ENCODE measurements at places on chromosomes 16 and 17.

- DNase-seq = no peak
Measured at GRCh38 chr17:50593321-50593720, 32.8 kb downstream of the CACNA1G start.

GRCh38 chr16:48244863-48245195, 729 bp downstream of the LONP2 start:
- no peak for DNase-seq

DNA sequence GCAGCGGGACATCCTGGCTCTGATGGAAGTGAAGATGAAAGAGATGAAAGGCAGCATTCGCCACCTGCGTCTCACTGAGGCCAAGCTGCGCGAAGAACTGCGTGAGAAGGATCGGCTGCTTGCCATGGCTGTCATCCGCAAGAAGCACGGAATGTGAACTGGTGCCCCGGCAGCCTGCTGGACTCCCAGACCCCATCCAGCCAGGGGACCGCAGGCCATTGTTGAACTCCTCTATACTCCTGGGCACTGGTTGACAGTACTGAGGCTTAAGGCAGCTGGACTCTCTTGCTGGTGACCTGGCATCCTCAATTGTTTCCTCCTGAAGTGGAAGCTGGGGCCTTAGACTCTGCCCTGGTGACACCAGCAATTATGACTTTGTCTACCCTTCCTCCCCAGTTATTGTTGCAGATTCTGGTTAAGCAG, 1.2 kb downstream of the THAP11 start:
- DNase-seq = no peak

DNA sequence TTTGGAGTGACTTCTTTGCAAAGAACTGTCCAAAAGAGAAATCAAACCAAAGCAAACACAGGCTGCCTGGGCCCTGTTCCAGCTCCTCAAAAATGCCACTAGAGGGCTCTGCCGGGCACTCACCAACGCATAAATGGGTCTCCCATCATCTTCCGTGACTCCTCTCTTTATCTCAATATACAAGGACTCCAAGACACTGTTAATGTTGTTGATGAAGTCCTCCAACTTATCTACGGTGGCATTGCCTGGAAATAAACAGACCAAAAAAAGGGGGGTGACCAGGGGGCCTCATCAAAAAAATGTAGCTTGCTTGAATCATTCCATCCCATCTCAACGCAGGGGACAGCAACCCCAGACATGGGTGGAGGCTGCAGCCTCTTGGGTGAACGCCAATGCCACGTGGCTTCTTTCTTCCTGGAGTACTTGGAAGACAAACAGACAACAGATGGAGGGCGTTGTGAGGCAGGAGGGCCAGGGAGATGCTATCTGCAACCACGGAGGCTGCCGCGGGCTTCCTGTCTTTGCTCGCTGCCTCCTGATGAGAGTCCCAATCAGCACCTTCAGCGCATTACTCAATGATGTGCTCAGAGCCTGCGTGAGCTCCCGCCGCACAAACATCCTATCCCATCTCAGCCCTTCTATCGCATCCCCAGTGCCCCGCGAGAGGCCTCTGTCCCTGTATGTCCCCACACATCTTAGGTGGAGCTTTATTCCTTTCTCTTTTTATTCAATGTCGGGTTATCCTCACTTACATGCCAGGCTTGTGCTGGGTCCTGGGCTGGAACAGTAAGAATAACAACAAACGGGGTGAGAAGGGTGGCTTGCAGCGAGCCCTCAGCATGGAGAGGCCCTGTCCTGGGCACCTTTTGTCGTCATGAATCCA, 32.0 kb downstream of the KDM8 start:
- no peak for DNase-seq

DNA sequence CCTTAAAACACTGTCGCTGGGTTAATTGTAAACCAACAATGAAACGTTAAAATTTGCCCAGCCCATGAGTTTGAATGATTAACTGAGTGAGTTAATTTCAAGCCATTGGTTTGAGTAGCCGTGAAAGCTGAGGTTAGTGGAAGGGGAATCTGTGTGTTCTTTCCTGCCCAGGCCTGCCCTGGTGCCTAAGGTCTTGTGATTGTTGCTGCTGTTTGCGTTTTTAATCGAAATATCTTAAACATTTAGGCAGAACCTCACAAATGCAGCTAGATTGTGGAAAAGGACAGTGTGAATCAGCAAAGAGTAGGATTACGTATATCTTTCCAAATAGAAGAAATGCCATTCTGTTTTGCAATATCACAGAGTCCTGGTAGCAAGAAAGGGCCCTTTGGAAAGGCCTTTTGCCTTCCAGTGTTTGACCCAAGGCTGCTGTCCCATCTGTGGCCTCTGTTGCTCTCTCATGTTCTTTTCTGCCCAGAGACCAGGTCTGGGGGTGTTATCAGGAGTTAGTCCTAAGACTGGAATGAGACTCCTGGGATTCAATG, 113.8 kb downstream of the MSI2 start:
- DNase-seq = no peak

GRCh38 chr16:65061935-65062518, 59.8 kb downstream of the CDH11 start:
- no peak for DNase-seq

Measured in SIG-M5 (cell line).